ENCODE measurements at places on chromosomes 11 and 22.

DNA sequence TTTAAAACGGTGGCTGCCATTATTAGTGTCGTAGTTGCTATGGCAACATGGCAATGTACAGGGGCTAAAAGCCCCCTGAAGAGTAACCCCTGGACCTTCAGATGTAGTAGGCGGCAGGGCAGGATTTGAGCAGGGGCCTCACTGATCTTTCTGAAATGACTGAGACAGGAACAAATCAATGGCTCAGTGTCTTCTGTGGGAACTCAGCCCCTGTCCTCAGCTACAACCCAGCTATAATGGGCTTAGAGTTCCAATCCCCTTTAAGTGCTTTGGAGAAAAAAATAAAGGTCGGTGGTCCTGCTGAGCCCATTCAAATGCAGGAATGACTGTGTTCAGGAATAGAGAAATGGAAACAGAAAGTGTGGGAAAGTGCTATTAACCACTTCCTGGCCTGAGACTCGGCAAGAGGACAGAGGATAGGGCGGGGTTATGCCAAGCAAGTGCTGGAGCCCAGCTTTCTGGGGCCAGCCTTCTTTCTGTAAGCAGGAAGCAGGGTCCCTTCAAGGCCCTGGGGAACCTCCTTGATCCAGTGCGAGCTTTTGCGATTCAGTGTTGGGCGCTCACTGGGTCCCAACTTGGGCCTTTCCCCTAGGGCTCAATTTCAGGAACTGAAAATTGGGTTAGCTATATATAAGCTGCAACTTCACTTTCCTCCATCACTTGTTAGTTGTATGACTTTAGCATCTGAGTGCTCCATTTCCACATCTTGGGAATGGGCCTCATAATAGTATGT, 6.1 kb upstream of the CD82 start:
- no peak for DNase-seq

DNA sequence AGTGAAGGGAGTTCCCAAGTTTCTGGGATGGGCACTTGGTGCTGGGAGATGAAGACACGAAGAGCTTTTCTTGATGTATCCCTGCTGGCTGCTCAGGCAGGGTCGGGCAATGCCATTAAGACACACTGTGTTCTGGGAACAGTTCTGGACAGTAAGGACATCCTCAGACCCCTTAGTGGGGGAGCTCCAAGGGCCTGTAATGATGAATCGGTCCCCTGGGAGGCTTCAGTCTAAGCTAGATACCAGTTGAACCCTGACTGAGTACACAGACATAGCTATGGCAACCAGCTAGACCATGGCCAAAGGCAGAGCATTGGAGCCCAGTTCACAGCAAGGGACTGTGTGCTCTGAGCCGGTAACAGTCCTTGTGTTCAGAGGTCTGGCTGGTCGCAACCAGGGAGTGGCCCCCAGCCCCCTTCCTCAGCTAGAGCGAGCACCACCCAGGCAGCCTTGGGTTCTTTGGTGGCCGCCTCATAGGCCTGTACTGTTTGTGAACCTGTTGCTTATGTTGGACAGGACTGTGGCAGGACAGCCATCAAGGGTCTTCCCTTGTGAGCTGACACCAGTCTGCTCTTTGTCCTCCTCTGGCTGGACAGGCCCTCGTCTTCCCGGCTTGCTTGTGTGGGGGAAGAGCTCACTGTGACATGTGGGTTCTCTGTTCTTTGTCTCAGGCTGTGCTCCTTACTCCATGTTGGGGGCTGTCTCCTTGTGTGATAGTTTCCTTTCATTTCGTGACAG, 25.0 kb downstream of the MED15 start:
- no peak for DNase-seq

DNA sequence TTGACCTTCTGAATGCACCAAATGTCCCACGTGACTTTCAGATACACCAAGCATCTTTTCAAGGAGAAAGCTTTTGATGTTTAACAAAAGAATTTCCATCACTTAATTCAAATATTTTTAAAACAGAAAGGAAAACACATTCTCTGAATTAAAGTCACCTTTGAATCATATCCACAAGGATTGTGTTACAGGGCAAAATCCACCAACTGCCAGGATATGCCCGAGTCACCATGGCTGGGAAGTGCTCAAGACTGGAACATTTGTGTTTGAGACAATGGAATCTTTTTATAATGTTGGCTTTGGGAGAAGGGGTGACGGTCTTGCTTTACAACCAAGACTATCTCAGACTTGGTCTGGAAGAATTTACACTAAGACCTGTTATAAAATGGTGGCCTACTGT, 40.8 kb downstream of the BID start:
- DNase-seq: no peak

DNA sequence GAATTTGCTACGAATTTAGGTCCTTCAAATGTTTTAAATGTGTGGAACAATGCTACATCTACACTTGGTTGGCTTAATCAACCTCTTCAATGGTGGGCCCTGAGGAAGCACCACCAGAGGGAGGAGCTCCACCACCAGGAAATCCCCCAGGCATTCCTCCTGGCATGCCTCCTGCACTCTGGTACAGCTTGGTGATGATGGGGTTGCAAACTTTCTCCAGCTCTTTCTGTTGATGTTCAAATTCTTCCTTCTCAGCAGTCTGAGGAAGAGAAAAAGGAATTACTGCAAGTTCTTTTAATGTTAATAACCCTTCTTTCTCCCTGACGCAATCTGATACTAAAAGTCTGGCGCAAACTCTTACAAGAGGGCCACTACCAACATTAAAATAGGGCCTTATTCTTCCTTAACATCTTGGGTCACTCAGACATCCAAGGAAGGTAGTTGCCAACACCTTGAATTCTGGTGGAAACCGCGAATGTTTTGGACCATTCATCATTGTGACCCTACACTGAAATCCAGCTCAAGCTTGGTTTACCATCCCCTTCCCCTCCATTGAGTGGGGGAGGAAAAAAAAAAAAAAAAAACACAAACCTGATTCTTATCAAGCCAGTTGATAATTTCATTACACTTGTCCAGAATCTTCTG, 4.2 kb downstream of the HSPA8 start:
- DNase-seq: no peak

DNA sequence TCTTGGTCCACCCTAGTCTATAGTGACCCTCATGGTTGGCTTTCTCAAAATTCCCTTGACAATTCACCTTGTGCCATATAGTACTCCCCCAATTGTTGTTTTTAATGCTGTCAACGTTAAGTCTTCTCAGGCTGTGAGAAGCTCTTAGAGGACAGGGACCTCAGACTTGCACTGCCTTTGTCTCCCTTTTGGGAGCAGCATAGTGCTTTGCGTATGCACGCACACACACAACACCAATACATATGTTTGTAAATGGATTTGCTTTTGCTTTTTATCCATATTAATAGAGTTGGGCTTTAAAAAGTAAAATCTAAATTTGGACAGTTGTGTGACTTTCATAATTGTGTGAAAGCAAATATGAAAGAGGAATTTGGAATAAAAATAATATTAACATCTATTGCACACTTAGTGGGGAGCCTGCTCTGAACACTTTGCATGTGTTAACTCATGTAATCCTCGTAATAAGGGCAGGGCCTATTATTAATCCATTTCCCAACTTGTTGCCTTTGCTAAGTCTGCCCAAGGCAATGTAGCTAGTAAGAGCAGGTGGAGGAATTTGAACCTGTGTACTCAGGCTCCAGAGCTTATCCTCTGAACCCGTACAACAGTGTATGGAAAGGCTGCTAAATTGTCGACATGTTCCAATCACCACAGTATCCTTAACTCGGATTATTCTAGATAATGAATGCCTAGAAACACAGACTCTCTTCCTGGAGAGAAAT, 257.7 kb upstream of the NARS2 start:
- DNase-seq: no peak

- DNase-seq: no peak
Measured at GRCh38 chr11:10856689-10857458, 979 bp downstream of the ZBED5 start.

DNA sequence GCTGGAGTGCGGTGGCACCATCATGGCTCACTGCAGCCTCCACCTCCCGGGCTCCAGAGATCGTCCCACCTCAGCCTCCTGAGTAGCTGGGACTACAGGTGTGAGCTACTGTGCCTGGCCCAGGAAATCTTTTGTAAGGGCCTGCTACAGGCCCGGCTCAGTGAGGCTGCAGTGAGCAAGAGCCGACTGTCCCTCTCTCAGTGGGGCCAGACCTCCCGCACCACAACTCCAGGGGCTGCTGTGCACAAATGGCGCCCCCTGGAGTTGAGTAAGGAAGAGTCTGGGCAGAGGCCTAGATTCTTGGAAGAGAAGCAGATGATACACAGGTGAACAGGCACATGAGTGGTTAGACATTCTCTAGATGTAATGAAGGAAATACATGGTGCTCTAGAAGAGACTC, 7.0 kb downstream of the SERHL2 start:
- DNase-seq: no peak

DNA sequence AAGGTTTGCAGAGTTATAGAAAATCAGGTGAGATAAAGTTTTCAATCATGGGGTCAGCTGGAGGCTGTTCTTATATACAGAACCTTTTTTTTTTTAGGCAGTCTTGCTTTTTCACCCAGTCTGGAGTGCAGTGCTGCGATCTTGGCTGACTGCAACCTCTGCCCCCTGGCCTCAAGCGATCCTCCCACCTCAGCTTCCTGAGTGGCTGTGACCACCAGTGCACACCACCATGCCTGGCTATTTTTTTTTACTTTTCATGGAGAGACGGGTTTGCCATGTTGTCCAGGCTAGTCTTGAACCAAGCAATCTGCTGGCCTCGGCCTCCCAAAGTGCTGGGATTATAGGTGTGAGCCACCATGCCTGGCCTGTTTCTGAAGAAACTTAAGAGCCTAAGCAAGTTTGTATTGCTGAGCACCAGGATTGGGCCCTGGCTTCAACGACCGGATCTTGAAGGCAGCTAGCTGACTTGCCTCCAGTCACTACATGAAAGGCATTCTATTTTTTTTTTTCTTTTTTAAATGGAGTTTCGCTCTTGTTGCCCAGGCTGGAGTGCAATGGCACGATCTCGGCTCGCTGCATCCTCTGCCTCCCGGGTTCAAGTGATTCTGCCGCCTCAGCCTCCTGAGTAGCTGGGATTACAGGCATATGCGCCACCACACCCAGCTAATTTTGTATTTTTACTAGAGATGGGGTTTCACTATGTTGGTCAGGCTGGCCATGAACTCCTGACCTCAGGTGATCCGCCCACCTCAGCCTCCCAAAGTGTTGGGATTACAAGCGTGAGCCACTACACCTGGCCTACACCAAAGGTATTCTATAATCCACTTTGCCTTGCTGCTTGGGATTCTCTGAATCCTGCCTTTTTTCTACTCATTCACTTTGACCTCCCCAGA, 7.6 kb downstream of the XBP1 start:
- DNase-seq: no peak

GRCh38 chr11:61717286-61718033, 35.0 kb upstream of the MYRF start:
- DNase-seq: no peak

DNA sequence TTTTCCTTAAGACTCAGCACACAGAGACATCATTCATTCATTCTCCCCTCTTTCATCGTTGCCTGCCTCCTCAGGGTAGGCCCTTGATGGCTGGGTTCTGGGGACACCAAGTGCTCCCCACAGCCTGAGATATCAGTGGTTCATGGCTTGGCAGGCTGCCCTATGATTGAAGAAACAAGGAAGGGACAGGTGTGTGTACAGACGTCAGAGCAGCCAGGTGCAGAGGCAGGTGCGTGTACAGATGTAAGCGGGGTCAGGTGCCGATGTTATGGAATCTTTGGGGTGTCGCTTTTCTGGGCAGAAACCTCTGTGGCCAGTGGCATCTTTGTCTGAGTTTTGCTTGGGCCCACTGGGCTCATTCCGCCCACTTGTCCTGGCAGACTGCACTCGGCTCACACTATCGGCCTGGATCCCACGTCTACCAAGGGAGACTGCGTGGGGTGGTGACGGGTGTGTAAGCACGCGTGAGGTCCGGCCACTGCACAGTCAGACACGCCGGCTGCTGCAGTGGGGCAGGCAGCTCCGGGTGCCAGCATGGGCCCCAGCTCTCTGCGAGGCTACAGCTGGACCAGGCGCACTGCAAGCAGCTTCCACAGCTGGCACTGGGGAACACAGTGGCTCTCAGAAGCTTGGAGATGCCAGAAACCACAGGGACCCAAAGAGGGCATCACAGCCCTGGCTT, 20.9 kb upstream of the KIAA0930 start:
- no peak for DNase-seq

DNA sequence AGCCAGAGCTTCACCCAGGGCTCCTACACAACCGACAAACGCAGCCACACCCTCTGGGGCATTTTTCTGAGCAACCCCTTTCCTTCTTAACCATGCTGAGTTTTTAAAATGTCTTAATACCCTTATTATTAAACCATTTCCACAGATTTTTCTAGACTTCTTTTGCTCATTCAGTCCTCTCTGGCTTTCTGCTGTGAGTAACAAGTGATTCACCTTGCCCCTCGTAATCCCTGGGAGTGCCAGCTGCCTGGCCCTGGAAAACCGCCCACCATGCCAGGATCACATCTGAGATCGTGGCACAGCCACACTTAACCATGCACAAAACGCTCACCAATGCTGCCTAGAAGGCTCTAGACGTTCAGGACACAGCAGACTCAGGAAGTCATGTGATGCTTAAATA, 25.4 kb downstream of the YPEL1 start:
- DNase-seq: no peak

GRCh38 chr22:44446483-44446882, 51.5 kb downstream of the RTL6 start:
- no peak for DNase-seq

DNA sequence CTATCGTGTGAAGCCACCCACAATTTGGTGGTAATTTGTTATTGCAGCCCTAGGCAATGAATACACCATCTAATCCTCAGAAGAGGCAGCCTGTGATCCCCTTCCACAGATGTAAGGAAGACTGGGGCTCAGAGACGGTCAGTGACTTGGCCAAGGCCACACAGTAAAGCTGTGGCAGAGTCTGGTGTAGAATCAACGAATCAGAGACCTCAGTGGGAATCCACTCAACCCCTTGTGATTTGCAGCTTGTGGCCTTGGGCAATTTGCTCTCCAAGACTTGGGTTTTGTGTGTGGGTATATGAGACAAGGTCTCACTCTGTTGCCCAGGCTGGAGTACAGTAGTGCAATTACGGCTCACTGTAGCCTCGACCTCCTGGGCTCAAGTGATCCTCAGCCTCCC, 1.9 kb downstream of the LGALS2 start:
- DNase-seq: no peak

- no peak for DNase-seq
Measured at GRCh38 chr22:42800451-42801251, 56.4 kb downstream of the ARFGAP3 start.

All from stimulated activated CD4-positive, alpha-beta T cell treated with anti-CD3 and anti-CD28 coated beads, Interleukin-1b, Interleukin-23, amount 100 ng/mL, for 1 hour (primary cell).